Endothelial cell (in vitro differentiated cells): ENCODE measurements at places on chromosomes 2 and 18.

DNA sequence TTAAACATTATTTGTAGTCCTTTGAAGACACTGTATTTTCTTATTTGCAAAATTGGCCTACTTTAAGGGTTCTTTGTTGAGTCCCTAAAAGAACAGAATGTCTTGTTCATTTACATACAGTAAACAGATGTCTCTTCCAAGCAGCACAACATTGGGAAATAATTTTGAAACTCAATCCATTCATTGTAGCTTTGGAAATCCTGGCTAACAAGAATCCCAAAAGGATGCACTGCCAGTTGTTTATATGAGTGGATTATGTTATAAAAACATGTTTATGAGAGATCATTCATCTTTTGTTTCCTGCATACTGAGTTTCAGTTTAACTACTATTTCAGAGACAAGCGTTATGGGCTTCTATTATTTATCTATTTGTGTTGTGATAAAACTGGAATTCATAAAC is 499.3 kb downstream of the PID1 start:
- H3K27me3 ChIP-seq = no peaks in the 10 kb centered on the region
- H3K4me1 ChIP-seq = no peaks in the 10 kb centered on the region
- H3K36me3 ChIP-seq = no peaks in the 10 kb centered on the region
- no peak overlapping the region for H3K4me3 ChIP-seq

DNA sequence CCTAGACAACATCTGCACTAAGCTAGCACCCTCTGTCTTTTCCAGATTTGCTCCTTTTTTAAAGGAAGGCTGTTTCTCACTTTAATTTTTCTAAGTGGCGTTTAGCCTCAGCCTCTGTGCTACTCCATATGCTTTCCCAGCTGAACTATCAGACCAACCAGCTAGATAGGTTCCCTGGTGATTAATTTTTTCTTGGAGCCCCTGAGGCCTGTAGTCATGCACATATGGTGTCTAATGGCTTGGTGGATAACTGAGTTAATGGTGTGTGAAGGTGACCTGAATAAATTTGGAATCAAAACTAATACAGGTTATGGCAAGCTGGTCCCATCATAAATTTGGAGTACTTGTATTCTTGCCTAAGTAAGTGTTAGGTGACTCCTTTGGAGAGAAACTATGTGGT is 135.5 kb downstream of the MGAT5 start:
- peaks cover 4% of the 10 kb centered on the region for H3K36me3 ChIP-seq
- no peaks in the 10 kb centered on the region for H3K27me3 ChIP-seq
- no peaks in the 10 kb centered on the region for H3K4me1 ChIP-seq
- H3K27ac ChIP-seq = no peak overlapping the region

GRCh38 chr2:19882286-19882685 is 19.5 kb downstream of the TTC32 start:
- H3K4me3 ChIP-seq = no peak overlapping the region
- peaks cover 10% of the 10 kb centered on the region for H3K27me3 ChIP-seq
- H3K36me3 ChIP-seq = peaks cover 11% of the 10 kb centered on the region

- no peak overlapping the region for H3K27ac ChIP-seq
- no peaks in the 10 kb centered on the region for H3K36me3 ChIP-seq
- no peaks in the 10 kb centered on the region for H3K27me3 ChIP-seq
- peaks cover 2% of the 10 kb centered on the region for H3K4me1 ChIP-seq
- DNase-seq = no peak
Measured at GRCh38 chr2:64214281-64215115, 70.3 kb upstream of the PELI1 start.

GRCh38 chr18:35474884-35475283 is 22.9 kb downstream of the INO80C start:
- no peak overlapping the region for H3K4me3 ChIP-seq
- no peak overlapping the region for H3K27ac ChIP-seq
- no peaks in the 10 kb centered on the region for H3K4me1 ChIP-seq
- DNase-seq = no peak

GRCh38 chr18:78271790-78272189 is 707.8 kb upstream of the SALL3 start:
- peaks cover 9% of the 10 kb centered on the region for H3K36me3 ChIP-seq
- no peaks in the 10 kb centered on the region for H3K4me1 ChIP-seq
- H3K4me3 ChIP-seq = no peak overlapping the region
- H3K27me3 ChIP-seq = no peaks in the 10 kb centered on the region
- no peak for DNase-seq

- peaks cover 1% of the 10 kb centered on the region for H3K27me3 ChIP-seq
- peaks cover 6% of the 10 kb centered on the region for H3K36me3 ChIP-seq
- no peak for DNase-seq
- no peak overlapping the region for H3K27ac ChIP-seq
- H3K4me1 ChIP-seq = no peaks in the 10 kb centered on the region
- no peak overlapping the region for H3K4me3 ChIP-seq
Measured at GRCh38 chr2:204763974-204764703, 218.9 kb downstream of the PARD3B start.

DNA sequence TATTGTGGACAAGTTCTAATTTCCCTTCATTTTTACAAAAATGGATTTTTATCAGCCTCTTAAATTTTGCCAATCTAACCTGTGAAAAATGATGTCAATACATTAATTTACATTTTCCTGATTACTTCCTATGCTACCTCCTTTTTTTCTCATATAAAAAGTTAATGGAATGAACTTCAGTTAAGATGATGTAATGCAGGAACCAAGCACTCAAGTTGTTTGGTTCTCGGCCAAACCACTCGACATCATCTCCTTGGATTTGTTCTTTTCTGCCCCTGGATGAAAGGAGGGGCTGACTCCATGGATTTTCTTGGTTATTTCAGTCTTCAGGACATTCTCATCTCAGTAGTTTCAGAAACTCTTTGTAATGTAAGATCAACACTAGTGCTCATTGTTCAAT is 253.1 kb upstream of the NXPH2 start:
- no peaks in the 10 kb centered on the region for H3K4me1 ChIP-seq
- no peak for DNase-seq
- no peak overlapping the region for H3K4me3 ChIP-seq
- H3K27ac ChIP-seq = no peak overlapping the region
- no peaks in the 10 kb centered on the region for H3K27me3 ChIP-seq

- no peaks in the 10 kb centered on the region for H3K27me3 ChIP-seq
- no peaks in the 10 kb centered on the region for H3K36me3 ChIP-seq
- no peak overlapping the region for H3K4me3 ChIP-seq
- no peaks in the 10 kb centered on the region for H3K4me1 ChIP-seq
Measured at GRCh38 chr2:190447766-190448165, 39.6 kb downstream of the MFSD6 start.

- no peaks in the 10 kb centered on the region for H3K36me3 ChIP-seq
- H3K4me3 ChIP-seq = no peak overlapping the region
- no peak for DNase-seq
- H3K27ac ChIP-seq = no peak overlapping the region
Measured at GRCh38 chr2:228657807-228658402, 476.4 kb upstream of the SPHKAP start.

DNA sequence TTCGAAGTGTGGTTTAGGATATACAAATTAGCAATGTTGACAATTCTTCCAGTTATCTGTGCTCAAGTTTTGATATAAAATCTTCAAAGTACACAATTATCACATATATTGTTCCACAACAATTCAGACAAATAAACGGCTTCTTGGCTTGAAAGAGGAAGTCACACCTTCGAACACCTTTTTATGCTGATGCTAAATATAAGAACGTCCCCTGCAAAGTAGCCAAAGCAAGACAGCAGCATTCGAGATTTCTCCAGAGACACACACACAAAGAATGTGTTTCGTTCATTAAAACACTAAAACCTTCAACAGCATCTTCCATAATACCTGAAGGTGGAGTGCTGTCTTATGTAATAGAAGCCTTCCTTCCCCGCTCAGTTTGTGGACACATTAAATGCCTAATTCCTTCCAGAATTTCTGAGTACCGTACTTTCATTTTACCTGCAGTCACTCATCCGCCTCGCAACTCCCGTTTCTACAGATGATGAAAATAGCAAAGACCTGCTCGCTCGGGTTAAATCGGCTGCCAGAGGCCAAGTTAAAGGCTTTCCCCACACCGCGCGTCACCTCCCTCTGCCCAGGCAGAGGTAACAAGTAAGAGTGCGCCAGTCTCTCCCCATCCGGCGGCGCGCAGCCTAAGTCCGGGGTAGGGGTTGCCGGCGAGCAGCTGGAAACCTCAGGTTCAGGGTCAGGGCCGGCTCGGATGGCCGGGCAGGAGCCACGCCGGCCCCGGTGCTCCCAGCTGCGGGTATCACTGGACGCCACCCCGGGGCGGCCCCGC is 847 bp downstream of the SERPINE2 start:
- H3K4me1 ChIP-seq = peaks cover 11% of the 10 kb centered on the region
- H3K4me3 ChIP-seq = peak overlapping the region; percentile 93

GRCh38 chr18:24369426-24369825 is 28.2 kb downstream of the OSBPL1A start:
- peaks cover 21% of the 10 kb centered on the region for H3K4me1 ChIP-seq
- H3K27me3 ChIP-seq = peaks cover 2% of the 10 kb centered on the region
- no peak overlapping the region for H3K27ac ChIP-seq
- no peak for DNase-seq
- H3K4me3 ChIP-seq = no peak overlapping the region

DNA sequence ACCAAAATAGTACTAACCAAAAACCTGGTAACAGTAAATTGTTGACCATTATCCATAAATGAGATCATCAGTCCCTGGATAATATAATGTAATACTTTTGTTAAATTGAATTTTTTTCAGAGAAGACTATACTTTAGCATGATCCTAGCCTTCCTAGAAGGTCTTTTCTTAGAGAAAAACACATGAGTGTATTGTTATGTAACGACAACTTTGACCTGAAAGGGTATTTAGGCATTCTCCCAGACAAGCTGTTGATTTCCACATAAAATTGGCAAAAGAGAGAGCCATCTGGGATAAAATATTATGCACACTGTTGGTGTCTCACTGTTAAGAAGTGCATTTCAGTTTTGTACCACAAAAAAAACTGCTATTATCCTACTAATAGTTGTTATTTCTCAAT is 120.0 kb upstream of the MAPRE2 start:
- H3K4me3 ChIP-seq = no peak overlapping the region
- no peaks in the 10 kb centered on the region for H3K4me1 ChIP-seq
- no peak overlapping the region for H3K27ac ChIP-seq
- no peak for DNase-seq
- no peaks in the 10 kb centered on the region for H3K36me3 ChIP-seq

- H3K4me1 ChIP-seq = peaks cover 4% of the 10 kb centered on the region
- H3K27ac ChIP-seq = no peak overlapping the region
- peaks cover 22% of the 10 kb centered on the region for H3K36me3 ChIP-seq
Measured at GRCh38 chr2:9335322-9335832, 88.0 kb downstream of the ITGB1BP1 start.

GRCh38 chr2:116319935-116320334 is 1494.6 kb upstream of the DDX18 start:
- H3K4me1 ChIP-seq = no peaks in the 10 kb centered on the region
- no peaks in the 10 kb centered on the region for H3K27me3 ChIP-seq
- DNase-seq = no peak
- H3K4me3 ChIP-seq = no peak overlapping the region
- H3K36me3 ChIP-seq = no peaks in the 10 kb centered on the region

GRCh38 chr2:157891643-157892041 is 15.5 kb upstream of the ACVR1 start:
- no peak overlapping the region for H3K27ac ChIP-seq
- H3K4me1 ChIP-seq = peaks cover 9% of the 10 kb centered on the region
- no peak overlapping the region for H3K4me3 ChIP-seq

DNA sequence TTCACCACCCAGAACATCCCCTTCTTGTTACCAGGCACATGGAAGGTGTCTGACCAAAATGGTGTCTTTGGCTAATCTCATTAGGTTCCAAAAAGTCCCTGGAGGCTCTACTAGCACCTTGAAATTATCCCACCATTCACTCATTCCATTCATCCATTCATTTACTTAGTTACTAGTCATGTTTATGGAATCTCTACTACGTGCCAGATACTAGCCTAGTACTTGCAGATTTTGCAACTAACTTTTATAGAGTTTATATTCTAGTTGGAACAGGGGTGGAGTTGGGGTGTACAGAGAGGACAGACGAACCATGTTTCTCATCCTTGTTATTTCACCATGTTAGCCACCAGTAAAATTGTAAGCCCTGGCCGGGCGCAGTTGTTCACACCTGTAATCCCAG is 4.0 kb upstream of the NOP58 start:
- H3K4me3 ChIP-seq = no peak overlapping the region
- no peaks in the 10 kb centered on the region for H3K27me3 ChIP-seq
- no peak overlapping the region for H3K27ac ChIP-seq
- H3K36me3 ChIP-seq = no peaks in the 10 kb centered on the region
- H3K4me1 ChIP-seq = no peaks in the 10 kb centered on the region
- DNase-seq = no peak

DNA sequence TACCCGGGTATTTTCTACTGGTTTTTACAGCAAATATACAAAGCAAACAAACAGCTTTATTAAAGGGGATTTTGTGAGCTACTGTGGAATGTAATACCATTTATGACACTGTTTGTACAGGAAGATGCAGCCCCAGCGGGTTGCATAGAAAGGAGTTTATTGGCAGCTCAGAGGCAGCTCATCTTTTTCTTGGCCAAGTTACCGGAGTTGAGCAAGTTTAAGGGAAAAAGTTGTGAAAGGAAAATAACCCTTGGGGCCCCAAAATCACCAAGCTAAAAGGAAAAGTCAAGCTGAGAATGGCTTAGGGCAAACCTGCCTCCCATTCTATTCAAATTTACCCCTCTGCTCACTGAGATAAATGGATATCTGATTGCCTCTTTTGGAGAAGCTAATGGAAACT is 60.8 kb downstream of the MOB4 start:
- H3K36me3 ChIP-seq = peaks cover 38% of the 10 kb centered on the region
- peaks cover 11% of the 10 kb centered on the region for H3K4me1 ChIP-seq
- peaks cover 6% of the 10 kb centered on the region for H3K27me3 ChIP-seq
- no peak for DNase-seq
- H3K4me3 ChIP-seq = no peak overlapping the region

DNA sequence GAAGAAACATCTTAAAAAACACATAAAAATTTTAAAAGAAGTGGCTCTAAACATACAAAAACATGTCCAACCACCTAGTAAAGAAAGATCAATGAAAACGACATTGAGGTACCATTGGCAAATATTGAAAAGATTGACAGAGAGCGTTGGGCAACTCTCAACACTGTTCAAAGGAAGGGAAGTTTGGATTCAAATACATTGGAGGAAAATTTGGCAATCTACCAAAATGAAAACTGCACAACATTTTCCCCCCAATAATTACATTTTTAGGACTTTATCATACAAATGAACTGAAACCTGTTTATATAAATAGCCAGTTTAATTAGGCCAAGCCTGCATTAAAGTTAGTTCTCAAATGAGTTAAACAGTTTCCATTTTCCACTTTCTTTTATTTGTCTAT is 758.9 kb downstream of the NRXN1 start:
- peaks cover 2% of the 10 kb centered on the region for H3K27me3 ChIP-seq
- H3K36me3 ChIP-seq = no peaks in the 10 kb centered on the region
- no peak overlapping the region for H3K4me3 ChIP-seq
- no peaks in the 10 kb centered on the region for H3K4me1 ChIP-seq
- H3K27ac ChIP-seq = no peak overlapping the region
- DNase-seq = no peak

GRCh38 chr2:128531856-128532255 is 213.2 kb upstream of the HS6ST1 start:
- H3K4me1 ChIP-seq = no peaks in the 10 kb centered on the region
- H3K4me3 ChIP-seq = no peak overlapping the region
- no peak overlapping the region for H3K27ac ChIP-seq
